ENCODE measurements at places on chromosomes 13 and 19. TPM values are rescaled to one million over a fixed set of nuclear protein-coding genes. Genes with fewer than 3 reads are reported as not detected.

DZIP1 gene
- 21.7 TPM for total RNA-seq

PROZ gene
- total RNA-seq, result not detected

TPTE2 gene
- total RNA-seq, result not detected

PTH2 gene
- total RNA-seq, result not detected

KRTDAP gene
- not detected for total RNA-seq

IFNL1 gene
- not detected for total RNA-seq

HCN2 gene
- total RNA-seq, result 4.2 TPM

CCDC169 gene
- 0.90 TPM for total RNA-seq

MYBPC2 gene
- total RNA-seq, result not detected

CD33 gene
- not detected for total RNA-seq

Data from cardiac atrium fibroblast (primary cell).